GM12878 (cell line): ENCODE measurements at places on chromosomes 2 and 18. TPM values are rescaled to one million over a fixed set of nuclear protein-coding genes. Genes with fewer than 3 reads are reported as not detected.

The MATN3 gene
- not detected in 2 replicates for polyA plus RNA-seq

The FEV gene
- not detected in 2 replicates for polyA plus RNA-seq

The ZSWIM2 gene
- not detected in 2 replicates for polyA plus RNA-seq

The LRRC30 gene
- polyA plus RNA-seq, result not detected in 2 replicates

The IL1RN gene
- polyA plus RNA-seq, result not detected in 2 replicates

The MOB1A gene
- 218 and 223 TPM in 2 replicates for polyA plus RNA-seq

The ACMSD gene
- polyA plus RNA-seq, result not detected in 2 replicates

DNA sequence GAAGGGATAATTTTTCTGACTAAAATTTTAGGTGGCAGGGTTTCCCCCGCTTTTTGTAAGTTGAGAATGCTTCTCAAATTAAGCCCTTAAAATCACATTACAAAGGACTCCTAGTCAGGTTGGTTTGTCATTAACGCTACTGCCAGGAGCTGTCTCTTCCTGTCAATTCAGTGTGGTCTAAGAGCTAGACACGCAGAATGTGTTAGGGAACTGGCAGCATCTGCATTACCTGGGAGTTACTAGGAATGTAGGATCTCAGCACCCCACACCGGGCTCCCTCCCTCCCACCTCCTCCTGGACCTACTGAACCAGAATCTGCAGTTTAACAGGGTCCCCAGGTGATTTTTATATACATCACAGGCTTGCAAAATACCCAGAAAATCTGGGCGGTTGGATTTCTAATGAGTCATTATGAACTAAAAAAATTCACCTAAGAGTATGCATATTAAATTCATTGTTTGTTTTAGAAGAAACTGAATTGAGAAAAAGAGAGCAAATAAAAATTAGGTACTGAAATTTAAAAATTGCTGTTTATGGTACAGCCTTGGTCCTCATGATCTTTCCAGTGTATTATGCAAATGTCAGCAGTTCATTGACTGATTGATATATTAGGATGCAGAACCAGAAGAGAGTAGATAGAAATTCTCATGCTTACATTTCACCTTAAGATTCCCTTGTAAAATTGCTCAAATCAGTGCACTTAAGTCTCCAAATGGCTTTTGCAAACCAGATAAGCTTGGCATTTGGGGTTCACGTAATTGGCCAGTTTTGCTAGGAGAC lies 130.9 kb upstream of the ITGA6 start:
- DNase-seq, result no peak

- DNase-seq, result peak; percentile 31
Observed at GRCh38 chr18:72985686-72986085, 117.9 kb upstream of the NETO1 start.

DNA sequence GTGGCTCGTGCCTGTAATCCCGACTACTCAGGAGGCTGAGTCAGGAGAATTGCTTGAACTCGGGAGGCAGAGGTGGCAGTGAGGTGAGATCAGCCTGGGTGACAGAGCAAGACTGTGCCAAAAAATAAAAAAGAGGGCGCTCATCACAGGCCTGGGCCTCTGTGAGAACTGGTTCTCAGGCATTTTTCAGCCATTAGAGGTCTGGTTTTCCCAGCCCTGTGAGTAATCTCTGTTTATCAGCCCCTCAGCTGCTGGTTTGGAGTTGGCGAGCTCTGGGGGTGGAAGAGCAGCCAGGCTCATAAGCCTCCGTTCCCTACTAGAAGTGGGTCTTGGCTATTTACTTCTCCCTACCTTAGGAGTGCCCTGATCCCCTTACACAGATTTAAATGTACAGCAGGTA lies 53.1 kb downstream of the CHRNA1 start:
- no peak for DNase-seq

- no peak for DNase-seq
Observed at GRCh38 chr2:217033186-217033585, 173.3 kb upstream of the TNP1 start.

GRCh38 chr2:143162123-143162837 lies 33.1 kb downstream of the ARHGAP15 start:
- DNase-seq, result no peak

GRCh38 chr2:36404318-36404717 lies 48.7 kb downstream of the CRIM1 start:
- no peak for DNase-seq

DNA sequence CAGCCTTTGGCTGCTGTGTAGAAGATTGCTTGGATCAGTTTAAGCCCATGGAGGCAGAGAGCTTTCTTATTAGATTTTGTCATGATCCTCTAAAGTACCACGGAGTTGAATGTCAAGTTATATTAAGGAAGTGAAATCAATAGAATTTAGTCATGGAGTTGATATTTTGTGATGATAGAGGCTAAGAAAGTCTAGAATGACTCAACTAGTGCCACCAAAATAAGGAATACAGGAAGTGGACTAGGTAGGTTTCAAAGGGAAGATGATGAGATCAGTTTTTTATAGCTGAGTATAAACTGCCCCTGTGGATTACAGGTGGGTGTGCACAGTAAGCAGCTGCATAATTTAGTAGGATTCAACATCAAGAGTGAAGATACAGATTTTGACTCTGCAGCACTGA lies 25.2 kb downstream of the FBXO36 start:
- no peak for DNase-seq

DNA sequence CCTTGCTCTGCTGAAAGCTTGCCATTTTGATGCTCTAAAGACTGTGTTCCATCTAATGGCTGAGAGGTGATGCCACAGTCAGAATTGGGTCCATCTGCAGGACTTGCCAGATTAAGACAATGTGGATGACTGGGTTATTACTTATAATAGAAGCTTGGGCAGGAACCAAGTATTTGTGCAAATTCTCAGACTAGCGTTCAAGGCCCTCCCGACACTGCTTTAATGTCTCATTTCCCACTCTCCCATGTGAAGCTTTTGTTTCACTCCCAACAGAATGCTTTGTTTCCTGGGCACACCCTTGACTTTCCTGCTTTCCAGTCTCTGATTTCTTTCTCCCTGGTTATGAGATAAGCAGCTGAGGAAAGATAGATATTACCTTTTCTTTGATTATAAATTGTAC lies 215.8 kb downstream of the KCNS3 start:
- DNase-seq, result no peak

DNA sequence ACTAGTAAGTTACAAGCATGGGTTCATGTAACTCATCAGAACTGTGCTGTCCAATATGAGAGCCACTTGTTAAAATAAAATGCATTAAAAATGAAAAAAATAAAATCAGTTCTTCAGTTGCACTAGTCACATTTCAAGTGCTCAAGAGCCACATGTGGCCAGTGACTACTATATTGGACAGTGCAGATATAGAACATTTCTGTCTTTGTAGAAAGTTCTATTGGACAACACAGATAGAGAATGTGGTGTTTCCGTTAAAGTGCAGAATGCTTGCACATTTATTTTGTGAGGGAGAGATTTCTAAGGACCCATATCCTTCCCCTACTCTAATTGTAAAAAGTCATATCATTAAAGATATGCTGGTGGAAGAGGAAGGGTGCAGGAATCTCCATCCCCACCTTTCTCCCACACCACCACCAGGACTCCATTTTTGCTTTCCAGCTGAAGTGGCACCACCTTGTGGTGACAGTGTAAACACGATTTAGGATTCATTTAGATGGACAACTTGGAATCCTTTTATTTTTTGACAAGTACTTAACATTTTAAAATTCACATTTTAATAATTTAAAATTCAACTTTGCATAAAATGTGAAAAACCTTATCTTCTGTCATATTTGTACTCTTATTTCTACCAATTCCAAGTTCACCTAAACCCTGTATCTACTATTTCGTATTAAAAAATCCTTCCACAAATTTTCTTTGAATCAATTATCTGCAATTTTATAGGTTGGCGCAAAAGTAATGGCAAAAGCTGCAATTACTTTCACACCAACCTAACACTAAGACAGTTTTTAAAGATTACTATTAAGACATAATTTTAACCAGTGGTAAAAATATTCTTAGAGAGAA lies 9.4 kb upstream of the CD302 start:
- no peak for DNase-seq

DNA sequence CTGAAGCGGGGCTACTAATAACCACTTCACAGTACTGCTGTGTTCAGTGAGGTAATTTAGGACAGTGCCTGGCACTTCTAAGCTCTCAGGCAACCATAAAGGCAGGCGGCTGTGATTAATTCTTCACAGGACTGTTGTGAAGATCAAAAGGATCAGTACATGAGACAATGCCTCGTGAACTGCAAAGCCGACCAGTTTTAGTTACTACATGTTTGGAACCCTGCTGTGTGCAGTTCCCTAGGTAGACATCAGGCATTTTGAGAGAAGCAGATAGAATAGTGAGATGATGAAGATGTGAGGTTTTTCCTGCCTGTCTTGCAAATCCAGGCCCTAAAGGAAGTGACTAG lies 19.1 kb downstream of the EFHD1 start:
- DNase-seq, result no peak

GRCh38 chr2:23528690-23529089 lies 143.7 kb downstream of the KLHL29 start:
- DNase-seq, result no peak

GRCh38 chr2:72754628-72755320 lies 71.1 kb downstream of the EXOC6B start:
- no peak for DNase-seq

GRCh38 chr2:3575534-3576262 lies 638 bp downstream of the RPS7 start:
- DNase-seq, result no peak

GRCh38 chr2:54709336-54709809 lies 14.1 kb upstream of the EML6 start:
- DNase-seq, result no peak
